ENCODE measurements at places on chromosomes 3 and 15. TPM values are rescaled to one million over a fixed set of nuclear protein-coding genes. Genes with fewer than 3 reads are reported as not detected.

DNA sequence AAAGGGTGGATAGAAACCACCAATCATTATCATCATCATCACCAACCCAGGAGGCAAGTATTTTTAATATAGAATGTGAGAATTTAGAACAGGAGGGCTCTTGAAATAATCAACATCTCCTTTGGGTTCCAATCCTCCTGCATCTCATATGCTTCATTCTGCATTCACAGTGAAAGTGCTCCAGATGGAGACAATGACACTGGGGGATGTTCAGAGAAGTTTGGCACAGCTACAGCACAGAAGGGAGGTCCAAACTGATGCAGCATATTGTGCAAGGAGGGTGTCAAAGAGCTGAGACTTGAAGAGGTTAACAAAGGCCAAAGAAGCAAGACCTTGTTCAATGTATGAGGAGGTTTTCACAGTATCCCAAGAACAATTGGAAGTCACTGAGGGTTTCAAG is 767.1 kb downstream of the NTRK3 start:
- H3K27ac ChIP-seq, result no peak overlapping the region
- H3K27me3 ChIP-seq, result no peaks in the 10 kb centered on the region
- DNase-seq, result no peak
- H3K4me1 ChIP-seq, result no peaks in the 10 kb centered on the region
- no peak overlapping the region for H3K4me3 ChIP-seq

- H3K4me1 ChIP-seq, result no peaks in the 10 kb centered on the region
- H3K27me3 ChIP-seq, result no peaks in the 10 kb centered on the region
- H3K4me3 ChIP-seq, result no peak overlapping the region
- H3K27ac ChIP-seq, result no peak overlapping the region
These were observed 74.6 kb downstream of the FGF12 start for GRCh38 chr3:192652727-192653126.

- no peak overlapping the region for H3K4me3 ChIP-seq
- no peak overlapping the region for H3K27ac ChIP-seq
- H3K27me3 ChIP-seq, result no peaks in the 10 kb centered on the region
- no peak for DNase-seq
- H3K36me3 ChIP-seq, result no peaks in the 10 kb centered on the region
These were observed 330.8 kb upstream of the AGTR1 start for GRCh38 chr3:148366743-148367410.

DNA sequence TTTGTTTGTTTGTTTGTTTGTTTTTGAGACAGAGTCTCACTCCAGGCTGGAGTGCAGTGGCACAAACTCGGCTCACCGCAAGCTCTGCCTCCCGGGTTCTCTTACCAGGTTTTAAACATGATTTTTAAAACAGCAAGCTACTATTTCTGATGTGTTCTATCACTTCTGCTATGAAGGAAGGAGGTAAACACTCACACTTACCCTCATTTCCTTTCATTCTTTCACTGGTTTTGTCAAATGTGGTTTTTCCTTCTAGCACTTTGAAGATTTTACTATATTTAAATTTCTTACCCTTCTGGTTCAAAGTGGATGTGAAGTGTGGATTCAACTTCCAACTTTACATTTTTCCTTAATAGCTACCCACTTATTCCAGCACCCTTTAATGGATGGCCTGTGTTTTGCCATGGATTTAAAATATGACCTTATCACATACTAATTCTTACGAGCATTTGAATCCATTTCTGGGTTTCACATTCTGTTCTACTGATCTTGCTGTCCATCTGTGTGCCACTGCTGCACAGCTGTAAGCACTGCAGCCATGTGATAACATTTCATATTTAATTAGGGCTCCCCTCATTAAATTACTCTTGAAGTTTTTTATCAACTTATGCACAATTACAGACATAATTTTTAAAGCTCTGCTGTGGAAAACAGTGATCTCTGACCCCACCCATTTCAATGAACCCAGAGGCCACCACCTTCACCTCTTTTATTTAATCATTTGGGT is 42.3 kb downstream of the TXNRD3 start:
- H3K36me3 ChIP-seq, result peaks cover 3% of the 10 kb centered on the region
- H3K4me1 ChIP-seq, result peaks cover 11% of the 10 kb centered on the region
- no peaks in the 10 kb centered on the region for H3K27me3 ChIP-seq
- no peak for DNase-seq

DNA sequence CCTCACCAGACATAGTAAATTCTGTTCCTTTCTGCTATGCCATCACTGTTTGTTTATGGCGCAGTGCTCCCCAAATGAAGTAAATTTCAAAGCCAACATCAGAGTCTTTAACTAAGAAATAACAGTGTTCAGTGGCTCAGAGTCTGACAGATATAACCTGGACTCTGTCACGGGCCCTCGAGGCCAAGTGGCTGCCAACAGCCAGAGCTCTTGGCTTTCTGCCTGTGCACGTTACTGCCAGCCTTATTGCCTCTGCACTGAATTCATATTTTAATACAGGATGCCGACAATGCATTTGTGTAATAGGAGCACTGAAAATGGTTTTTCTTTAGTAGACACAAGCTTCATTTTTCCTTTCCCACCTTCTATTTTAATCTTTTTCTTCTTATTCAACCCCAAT is 219.9 kb downstream of the NLGN1 start:
- DNase-seq, result no peak
- no peak overlapping the region for H3K4me3 ChIP-seq
- no peak overlapping the region for H3K27ac ChIP-seq
- H3K36me3 ChIP-seq, result no peaks in the 10 kb centered on the region
- H3K27me3 ChIP-seq, result no peaks in the 10 kb centered on the region

DNA sequence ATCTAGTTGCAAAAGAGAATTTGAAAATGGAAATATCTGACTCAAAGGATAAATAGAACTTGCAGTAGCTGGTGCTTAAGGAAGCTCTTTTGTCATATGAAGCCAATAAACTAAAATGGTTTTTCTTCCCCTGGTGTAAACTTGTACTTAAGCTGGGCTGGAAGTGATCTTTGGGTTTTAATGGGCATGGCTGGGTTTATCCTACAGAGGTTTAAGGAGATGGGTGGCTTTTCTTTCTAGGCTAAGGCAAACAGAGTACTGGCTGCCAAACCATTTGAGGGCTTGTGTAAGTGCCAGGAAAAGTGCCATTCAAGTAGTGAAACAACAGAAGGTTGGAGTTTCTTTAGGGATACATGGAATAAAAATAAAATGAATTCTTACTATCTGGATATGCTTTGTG is 12.1 kb upstream of the UTS2B start:
- no peak for DNase-seq
- peaks cover 21% of the 10 kb centered on the region for H3K4me1 ChIP-seq
- H3K4me3 ChIP-seq, result no peak overlapping the region
- no peaks in the 10 kb centered on the region for H3K27me3 ChIP-seq

DNA sequence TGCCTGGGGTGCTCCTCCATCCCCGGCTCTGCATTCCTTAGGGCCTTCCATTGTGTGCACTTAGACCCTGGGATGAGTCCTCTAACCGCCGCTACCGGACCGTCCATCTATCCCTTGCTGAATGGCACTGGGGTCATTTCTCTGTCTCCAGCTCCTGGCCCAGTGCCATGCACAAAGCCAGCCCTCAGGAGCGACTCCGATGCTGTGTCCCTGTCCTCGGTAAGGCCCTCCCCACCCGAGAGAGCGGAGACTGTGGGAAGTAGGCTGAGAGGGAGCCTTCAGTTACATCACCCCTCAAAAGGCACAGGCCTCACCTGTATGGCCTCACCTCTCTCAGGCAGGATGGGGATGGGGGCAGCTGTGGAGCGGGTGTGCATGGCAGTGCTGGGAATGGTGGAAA is 33.8 kb downstream of the MUC4 start:
- H3K4me3 ChIP-seq, result no peak overlapping the region
- no peaks in the 10 kb centered on the region for H3K4me1 ChIP-seq
- DNase-seq, result no peak
- H3K27ac ChIP-seq, result no peak overlapping the region
- H3K36me3 ChIP-seq, result no peaks in the 10 kb centered on the region

DNA sequence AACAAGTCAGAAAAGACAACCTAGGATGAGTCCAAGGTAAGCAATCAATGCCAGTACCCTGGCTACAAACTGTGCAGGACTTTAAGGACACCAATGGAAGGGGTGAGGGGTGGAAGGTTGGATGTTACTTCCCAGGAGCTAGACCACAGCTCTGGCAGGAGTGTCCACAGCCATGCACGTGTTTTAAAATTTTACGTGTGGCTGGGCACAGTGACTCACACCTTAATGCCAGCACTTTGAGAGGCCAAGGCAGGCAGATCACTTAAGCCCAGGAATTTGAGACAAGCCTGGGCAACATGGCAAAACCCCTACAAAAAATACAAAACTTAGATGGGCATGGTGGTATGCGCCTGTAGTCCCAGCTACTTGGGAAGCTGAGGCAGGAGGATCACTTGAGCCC is 14.7 kb upstream of the HDC start:
- DNase-seq, result no peak
- H3K4me3 ChIP-seq, result no peak overlapping the region
- H3K27ac ChIP-seq, result no peak overlapping the region
- H3K27me3 ChIP-seq, result no peaks in the 10 kb centered on the region
- H3K4me1 ChIP-seq, result no peaks in the 10 kb centered on the region

GRCh38 chr3:123405936-123406510 is 42.9 kb downstream of the ADCY5 start:
- no peaks in the 10 kb centered on the region for H3K4me1 ChIP-seq
- no peaks in the 10 kb centered on the region for H3K27me3 ChIP-seq
- H3K36me3 ChIP-seq, result no peaks in the 10 kb centered on the region
- no peak overlapping the region for H3K4me3 ChIP-seq
- DNase-seq, result no peak
- no peak overlapping the region for H3K27ac ChIP-seq

MAPKBP1 gene
- 5.3 TPM for total RNA-seq

PLA2G4E gene
- total RNA-seq, result not detected

CACNA2D2 gene
- total RNA-seq, result not detected
